Gastroesophageal sphincter (tissue), 4 donors: ENCODE measurements at places on chromosomes 3 and 15. TPM values are rescaled to one million over a fixed set of nuclear protein-coding genes. Genes with fewer than 3 reads are reported as not detected.

Gene ZNF80
- total RNA-seq = not detected

Gene APOD
- 541 TPM for total RNA-seq

Gene RAB5A
- total RNA-seq = 88.3 TPM

Gene B3GNT5
- 9.2 TPM for total RNA-seq

Gene VWA5B2
- total RNA-seq = 0.10 TPM

Gene ZNF860
- total RNA-seq = 0.31 TPM

Gene ZXDC
- 36.3 TPM for total RNA-seq

Gene PYGO1
- 17.3 TPM for total RNA-seq

Gene PSMD6
- 83.4 TPM for total RNA-seq

Gene GALNT15
- total RNA-seq = 114 TPM

Gene SH2D7
- total RNA-seq = not detected

Gene GOLGA6D
- not detected for total RNA-seq

Gene ADGRG7
- total RNA-seq = not detected

Gene PIAS1
- total RNA-seq = 26.6 TPM

Gene CYP1A2
- not detected for total RNA-seq

Gene GABRB3
- 3.0 TPM for total RNA-seq

Gene CPN2
- not detected for total RNA-seq

Gene ST8SIA2
- total RNA-seq = not detected

Gene PPP1R14D
- not detected for total RNA-seq

Gene PLD1
- 7.0 TPM for total RNA-seq

Gene MAGEL2
- not detected for total RNA-seq

Gene LNP1
- 3.0 TPM for total RNA-seq

Gene TICRR
- not detected for total RNA-seq

Gene HYAL1
- total RNA-seq = 12.3 TPM

Gene GPD1L
- 104 TPM for total RNA-seq

Gene FOXB1
- total RNA-seq = not detected

Gene TERB2
- not detected for total RNA-seq
